CD8-positive, alpha-beta memory T cell (primary cell): ENCODE measurements at places on chromosomes 2 and 18.

DNA sequence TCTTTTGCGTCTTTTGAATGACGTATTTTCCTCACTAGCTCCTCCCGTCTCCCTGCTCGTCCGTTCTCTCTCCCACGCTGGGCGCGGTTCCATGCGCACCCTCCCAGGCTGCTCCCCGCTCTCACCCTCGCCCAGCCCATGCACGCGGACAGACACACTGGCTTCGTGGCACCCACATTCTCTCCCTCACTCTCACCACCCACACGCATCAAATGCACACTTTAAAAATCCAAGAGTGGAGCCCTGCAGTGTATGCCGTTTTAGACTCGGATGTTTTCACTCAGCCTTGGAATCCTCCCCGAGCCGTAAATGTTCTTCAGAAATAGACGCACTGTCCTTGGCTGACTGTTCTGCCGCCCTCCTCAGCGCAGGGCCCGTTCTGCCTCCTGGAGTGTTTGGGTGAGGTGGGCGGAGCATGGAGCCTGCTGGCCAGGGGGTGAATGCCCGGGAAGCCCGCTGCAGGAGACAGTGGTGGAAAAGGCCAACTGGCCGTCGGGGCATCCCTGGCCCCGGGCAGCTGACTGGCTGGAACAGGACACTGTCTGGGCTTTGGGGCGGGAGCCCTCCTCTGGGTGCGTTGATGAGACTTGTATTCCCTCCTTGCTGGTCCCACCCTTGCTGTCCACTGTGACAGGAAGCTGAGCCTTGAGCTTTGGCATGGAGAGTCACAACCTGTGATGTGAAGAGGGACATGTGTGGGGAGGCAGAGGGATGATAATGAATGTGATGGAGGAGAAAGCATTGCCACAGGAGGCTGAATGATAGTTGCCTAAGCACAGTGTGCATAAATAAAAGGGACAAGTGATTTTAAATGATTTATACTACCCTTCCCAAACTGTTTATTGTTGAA is 35.4 kb upstream of the LYPD6B start:
- DNase-seq, result no peak

- DNase-seq, result no peak
Measured at GRCh38 chr2:130928385-130928784, 91.7 kb downstream of the ARHGEF4 start.

- DNase-seq, result no peak
Measured at GRCh38 chr2:31137211-31138036, 816 bp downstream of the GALNT14 start.

DNA sequence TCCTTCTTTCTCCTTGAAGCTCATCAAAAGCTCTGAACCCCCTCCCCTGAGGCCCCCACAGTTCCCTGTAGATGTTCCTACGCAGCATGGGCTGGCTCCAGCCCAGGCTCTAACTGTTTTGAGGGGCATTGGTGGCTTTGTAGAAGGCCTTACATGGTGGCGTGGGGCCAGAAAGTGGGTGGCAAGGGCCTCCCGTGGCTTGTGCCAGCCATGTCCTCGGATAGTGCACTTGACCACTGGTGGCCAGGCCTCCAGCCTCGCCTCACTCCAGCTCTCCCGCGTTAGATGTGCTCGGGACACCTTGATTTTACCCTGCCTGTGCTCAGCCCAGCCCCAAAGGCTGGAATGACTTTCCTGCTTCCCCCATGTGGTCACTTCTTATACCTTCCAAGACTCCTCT is 92.9 kb downstream of the TWIST2 start:
- DNase-seq, result no peak

DNA sequence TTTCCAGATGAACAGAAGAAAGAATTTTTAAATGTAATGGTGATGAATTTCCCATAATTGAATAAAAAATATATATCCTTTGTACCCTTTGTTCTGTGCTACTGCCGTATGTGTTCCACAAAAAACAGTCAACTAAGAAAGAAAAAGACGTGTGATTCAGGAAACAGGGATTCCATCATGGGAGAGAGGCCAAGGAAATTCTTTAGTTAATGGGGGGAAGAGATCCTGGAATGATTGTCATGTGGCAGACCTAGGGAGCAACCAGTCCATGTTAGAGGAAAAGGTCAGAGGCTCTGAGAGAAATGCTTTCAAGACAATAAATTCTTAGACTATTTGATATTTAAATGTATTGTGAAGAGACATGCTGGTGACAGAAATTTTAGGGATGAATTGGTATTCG is 76.6 kb downstream of the CPO start:
- DNase-seq, result no peak

- DNase-seq, result no peak
Measured at GRCh38 chr2:112730791-112731190, 10.0 kb downstream of the NT5DC4 start.
